Mesothelial cell of epicardium (in vitro differentiated cells): ENCODE measurements at places on chromosomes 6 and 20.
A peak's percentile ranks its signal among the peaks of the same experiment; 100 is the strongest.

DNA sequence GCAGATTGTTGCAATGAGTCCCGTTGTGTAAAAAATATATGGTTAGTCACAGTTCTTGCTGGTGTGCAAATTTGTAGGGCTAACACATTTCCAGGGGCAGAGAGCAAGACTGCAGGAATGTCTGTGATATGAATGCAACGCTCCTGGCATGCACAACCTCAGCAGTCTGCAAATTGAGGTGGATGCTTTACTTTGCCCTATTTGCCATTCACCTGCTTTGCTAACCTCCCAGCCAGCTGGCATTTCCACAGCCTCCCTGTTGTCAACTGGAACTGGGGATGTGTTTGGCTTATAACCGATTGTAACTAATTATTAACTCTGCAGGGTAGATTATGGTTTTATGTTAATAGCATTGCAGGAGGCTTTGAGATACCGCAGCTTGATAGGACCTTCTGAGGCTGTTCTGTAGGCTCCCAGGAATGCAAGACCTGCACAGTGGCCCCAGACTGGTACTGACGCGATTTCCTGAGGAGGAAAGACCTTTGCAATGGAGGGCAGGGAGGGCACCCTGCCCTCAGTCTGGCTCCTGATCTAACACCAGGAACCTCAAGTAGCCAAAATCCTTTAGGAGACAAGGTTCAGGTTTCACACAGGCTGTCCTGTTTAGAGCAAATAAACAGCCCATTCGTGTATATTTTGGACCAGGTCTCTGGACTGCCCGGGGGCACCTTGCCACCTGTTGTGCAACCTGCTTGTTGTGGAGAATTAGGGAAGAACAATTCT, 53.4 kb downstream of the EDN1 start:
- DNase-seq: no peak

GRCh38 chr20:10408108-10408813, 25.8 kb downstream of the MKKS start:
- no peak for DNase-seq

GRCh38 chr6:15804164-15805154, 141.6 kb upstream of the DTNBP1 start:
- no peak for DNase-seq

GRCh38 chr20:58406422-58407001, 17.5 kb downstream of the VAPB start:
- DNase-seq: no peak

DNA sequence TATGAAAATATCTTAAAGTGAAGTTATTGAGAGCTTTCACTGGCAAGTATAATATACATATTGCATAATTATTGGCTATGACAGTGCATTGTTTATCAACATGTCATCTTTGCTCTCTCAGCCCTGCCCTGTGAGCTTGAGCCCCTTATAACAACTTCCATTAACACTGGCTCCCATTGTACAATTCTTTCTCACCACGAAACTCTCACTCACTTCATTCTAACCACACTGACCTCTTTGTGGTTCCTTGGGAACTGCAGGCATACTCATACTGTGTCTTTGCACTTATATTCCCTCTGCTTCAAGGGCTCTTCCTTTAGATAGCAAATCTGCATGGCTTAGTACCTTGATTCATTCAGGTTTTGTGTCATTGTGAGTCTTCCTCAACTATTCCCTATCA, 411.8 kb downstream of the CDKAL1 start:
- DNase-seq: no peak

- DNase-seq: no peak
Observed at GRCh38 chr6:129133770-129134192, 250.8 kb downstream of the LAMA2 start.

GRCh38 chr6:41073968-41074691, 1.4 kb downstream of the NFYA start:
- no peak for DNase-seq

DNA sequence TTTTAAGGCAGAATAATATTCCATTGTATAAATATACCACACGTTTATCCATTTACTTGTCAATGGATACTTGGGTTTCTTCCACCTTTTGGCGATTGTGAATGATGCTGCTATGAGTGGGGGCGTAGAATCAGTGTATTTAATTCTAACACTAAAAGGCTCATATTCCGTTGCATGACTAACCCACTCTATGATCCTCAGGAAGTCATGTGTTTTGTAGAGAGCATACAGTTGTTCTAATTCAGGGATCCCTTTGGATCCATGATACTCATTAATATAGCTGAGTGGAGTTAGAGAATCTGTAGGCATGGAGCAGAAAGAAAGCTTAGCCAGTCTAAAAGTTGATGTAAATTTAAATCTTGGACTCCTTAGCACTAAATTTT, 74.2 kb upstream of the TMEM170B start:
- DNase-seq: no peak

- DNase-seq: no peak
Observed at GRCh38 chr6:38248500-38249234, 391.1 kb downstream of the BTBD9 start.

GRCh38 chr6:51098791-51099190, 280.1 kb downstream of the TFAP2B start:
- no peak for DNase-seq

DNA sequence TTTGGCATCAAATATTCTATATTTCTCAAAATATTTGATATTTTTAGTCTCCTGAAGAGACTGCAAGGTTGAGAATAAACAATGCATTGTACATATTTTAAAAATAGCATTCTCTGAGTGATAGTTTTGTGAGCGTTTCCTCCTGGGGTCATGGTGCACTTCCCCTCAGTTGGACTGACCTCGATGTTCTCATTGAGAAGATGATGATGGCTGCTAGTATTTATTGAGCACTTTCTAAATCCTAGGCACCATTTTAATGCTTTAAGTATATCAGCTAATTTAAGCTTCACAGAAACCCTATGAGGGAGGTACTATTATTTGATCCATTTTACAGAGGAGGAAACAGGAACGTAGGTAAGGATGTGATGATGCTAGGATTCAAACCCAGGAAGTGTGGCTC, 18.2 kb downstream of the DSE start:
- DNase-seq: no peak

DNA sequence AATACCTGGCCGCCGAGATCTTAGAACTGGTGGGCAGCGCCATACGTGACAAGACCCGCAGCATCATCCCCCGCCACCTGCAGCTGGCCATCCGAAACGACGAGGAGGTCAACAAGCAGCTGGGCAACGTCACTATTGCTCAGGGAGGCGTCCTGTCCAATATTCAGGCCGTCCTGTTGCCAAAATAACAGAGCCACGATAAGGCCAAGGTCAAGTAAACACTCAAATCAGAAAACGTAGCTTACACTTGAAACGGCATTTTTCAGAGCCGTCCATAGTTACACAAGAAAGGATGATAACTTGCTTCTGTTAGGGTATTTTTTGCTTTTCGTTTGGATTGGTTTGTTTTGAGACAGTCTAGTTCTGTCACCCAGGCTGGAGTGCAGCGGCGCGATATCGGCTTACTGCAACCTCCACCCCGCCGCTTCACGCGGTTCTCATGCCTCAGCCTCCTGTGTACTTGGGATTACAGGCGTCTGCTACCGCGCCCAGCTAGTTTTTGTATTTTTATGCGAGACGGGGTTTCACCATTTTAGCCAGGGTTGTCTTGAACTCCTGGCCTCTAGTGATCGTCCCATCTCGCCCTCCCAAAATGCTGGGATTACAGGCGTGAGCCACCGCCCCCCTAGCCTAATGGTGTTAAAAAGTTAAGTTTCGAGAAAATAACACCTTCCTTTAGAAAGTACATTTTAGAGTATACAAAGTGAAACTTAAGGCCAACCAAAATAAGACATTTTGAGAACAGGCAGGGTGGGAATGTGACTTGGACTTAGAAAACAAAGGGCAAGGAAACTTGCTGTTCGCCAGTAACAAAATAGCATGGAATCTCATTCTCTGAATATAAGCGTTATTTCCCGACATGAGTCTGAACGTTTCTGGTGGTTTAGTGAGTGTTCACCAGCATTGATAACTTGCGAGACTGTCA, 42.8 kb upstream of the HFE start:
- DNase-seq: no peak

- DNase-seq: no peak
Observed at GRCh38 chr6:47665112-47665511, 33.3 kb upstream of the ADGRF4 start.

DNA sequence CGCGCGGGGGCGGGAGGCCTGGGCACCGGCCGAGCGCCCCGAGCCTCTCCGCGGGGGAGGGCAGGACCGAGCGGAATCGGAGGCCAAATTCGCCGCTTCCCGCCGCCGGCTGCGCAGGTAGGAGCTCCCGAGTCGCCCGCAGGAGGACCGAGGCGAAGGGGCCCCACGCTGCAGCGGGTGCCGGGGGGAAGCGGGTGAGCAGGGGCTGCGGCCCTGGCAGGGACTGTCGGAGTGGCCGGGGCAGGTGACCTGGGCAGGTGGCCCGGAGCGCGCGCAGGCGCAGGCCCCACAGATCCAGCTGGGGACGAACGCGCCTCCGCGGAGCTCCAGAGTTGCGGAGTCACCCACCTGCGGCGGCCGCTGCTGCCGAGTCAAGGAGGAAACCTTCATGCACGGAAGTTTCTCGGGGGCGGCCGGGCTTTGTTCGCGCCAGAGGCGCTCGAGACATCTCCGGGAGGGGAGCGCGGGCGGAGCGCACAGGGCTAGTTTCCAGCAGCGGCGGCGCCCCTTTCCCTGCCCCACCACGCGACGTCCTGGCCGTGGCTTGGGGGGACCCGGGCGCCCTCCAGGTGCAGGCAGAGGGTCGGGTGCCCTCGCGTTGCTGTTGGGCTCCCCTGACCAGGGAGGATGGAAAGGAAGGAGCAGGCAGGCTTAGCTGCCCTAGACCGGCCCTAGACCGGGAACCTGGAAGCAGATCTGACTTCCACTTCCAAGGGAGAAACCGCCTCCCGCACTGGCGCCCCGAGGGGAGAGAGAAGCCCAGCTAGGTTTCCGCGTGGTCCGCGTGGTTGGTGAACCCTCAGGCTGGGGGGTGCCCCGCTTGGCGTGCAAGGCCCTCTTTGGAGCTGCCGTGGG, 590 bp downstream of the SLCO4A1 start:
- DNase-seq: no peak

DNA sequence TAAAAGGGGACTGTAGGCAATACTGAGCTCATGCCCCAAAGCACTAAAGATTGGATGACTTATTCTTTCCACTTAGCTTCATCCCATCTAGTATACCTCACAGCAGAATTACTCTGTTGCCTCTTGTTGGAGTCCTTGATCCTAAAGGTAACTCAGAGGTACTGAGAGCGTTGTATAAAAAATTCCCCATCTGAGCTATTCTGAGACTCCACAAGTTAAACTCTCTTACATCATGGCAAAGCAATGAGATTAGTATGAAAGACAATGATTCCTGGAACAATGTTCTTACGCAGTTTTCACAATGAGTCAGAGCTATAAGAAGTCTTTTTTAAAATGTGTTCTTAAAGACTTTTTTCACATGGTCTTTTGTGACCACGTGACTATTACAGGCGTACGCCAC, 370.1 kb downstream of the ADGRB3 start:
- DNase-seq: no peak

GRCh38 chr6:46042355-46042999, 26.8 kb upstream of the CLIC5 start:
- DNase-seq: no peak

DNA sequence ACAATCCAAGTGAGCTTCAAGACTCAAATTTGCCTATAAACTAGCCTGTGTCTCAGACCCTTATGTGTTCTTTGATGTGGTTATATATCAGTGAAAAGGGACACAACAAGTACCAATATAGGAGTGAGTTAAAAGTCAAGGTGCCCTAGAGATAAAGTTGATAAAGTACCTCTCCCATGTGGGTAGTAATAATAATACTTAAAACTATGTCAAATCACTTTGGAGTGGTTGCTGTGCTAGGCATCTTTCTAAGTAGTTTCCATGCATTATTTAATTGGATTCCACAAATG, 100.4 kb downstream of the BMP5 start:
- DNase-seq: no peak

- DNase-seq: no peak
Observed at GRCh38 chr6:22764496-22764895, 195.1 kb downstream of the HDGFL1 start.

- DNase-seq: no peak
Observed at GRCh38 chr6:54856129-54856528, 9.6 kb downstream of the FAM83B start.

- DNase-seq: no peak
Observed at GRCh38 chr6:96304997-96305396, 216.6 kb upstream of the UFL1 start.

GRCh38 chr6:89582669-89583325, 55.8 kb downstream of the LYRM2 start:
- DNase-seq: no peak

DNA sequence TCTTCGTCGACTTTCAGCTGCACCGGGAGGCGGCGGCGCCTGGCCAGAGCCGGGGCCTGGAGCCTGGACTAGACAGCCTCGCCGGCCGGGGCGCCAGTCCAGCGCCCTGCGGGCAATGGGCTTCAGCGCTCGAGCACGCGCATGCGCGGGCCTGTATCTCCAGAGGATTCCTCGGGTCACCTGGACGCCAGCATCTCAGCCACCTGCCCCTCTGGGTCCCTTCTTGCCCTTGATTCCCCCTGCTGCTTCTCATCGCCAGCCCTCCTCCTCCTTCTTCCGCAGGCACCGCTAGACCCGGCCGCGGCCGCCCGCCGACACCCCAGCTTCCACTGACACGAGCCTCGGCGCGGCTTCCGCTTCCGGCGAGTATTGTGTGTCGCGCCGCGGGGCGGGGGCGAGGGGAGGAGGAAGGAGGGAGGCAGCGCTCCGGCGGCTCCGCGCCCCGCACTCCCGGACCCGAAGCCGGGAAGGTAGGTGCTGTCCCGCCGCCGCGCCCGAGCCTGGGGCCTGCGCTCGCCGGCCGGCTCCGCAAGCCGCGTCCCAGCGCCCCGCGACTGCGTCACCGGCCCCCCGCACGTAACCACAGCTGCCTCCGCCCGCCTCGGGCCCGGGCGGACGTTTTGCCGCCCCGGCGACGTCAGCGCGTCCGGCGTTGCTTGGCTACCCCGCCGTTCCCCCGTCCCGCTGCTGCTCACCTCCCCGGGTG, at the start of gene TRIM39:
TSS of gene TRIM39 (plus strand) at position 402 of the 706 bp plus-strand sequence. CDS start 2,391 bp downstream, outside the sequence.
- peak; percentile 84 for DNase-seq

DNA sequence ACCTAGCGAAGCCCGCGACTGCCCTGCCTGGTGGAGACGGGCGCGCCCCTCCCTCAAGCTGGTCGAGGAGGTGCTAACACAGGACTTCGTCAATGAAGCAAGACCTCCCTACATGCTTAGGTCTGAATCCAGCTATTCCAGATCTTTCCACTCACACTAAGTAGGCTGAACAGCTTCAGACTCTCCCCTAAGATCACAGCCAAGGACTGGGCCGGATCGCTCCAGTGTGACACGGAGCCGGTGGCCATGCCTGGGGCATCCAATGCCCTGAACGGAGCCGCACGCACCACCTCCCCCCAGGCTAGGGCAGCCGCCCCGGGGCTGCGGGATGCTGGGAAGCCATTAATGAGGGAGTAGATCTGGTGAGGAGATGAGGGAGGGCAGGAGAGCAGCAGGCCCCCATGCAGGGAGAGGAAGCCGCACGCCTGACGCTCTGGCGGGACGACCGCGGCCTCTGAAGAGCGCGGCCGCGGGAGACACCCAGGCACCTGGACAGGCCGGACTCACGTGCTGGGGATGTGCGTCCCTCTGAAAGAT, 200.0 kb downstream of the WDR27 start:
- no peak for DNase-seq
